ENCODE measurements at places on chromosomes 7 and 10. TPM values are rescaled to one million over a fixed set of nuclear protein-coding genes. Genes with fewer than 3 reads are reported as not detected.

Gene CNPY1
- total RNA-seq = not detected

Gene AKR1C8
- not detected for total RNA-seq

Gene TEX36
- 2.1 TPM for total RNA-seq

Gene AGAP6
- 3.8 TPM for total RNA-seq

Gene TCERG1L
- not detected for total RNA-seq

Gene RHBDD2
- total RNA-seq = 50.3 TPM

Gene TAS2R41
- total RNA-seq = not detected

Gene VSTM4
- total RNA-seq = 4.7 TPM

Gene MLXIPL
- 2.0 TPM for total RNA-seq

Gene GNGT1
- total RNA-seq = not detected

Gene ZNRF2
- 5.8 TPM for total RNA-seq

Gene ABCB4
- not detected for total RNA-seq

Gene HOXA1
- total RNA-seq = 0.72 TPM

Gene ZNF804B
- not detected for total RNA-seq

Gene SYPL1
- 72.2 TPM for total RNA-seq

Gene PDK4
- total RNA-seq = 0.72 TPM

Gene CRYGN
- total RNA-seq = 0.16 TPM

Gene CFAP58
- 0.98 TPM for total RNA-seq

Gene TRPV5
- not detected for total RNA-seq

Gene NMT2
- 18.3 TPM for total RNA-seq

Gene CUBN
- 3.4 TPM for total RNA-seq

Gene SAP25
- total RNA-seq = not detected

Gene GLI3
- total RNA-seq = 7.0 TPM

Gene PNLIPRP1
- not detected for total RNA-seq

Gene ECHDC3
- 0.98 TPM for total RNA-seq
